CD4-positive, alpha-beta memory T cell (primary cell): ENCODE measurements at places on chromosomes 5 and 9.

DNA sequence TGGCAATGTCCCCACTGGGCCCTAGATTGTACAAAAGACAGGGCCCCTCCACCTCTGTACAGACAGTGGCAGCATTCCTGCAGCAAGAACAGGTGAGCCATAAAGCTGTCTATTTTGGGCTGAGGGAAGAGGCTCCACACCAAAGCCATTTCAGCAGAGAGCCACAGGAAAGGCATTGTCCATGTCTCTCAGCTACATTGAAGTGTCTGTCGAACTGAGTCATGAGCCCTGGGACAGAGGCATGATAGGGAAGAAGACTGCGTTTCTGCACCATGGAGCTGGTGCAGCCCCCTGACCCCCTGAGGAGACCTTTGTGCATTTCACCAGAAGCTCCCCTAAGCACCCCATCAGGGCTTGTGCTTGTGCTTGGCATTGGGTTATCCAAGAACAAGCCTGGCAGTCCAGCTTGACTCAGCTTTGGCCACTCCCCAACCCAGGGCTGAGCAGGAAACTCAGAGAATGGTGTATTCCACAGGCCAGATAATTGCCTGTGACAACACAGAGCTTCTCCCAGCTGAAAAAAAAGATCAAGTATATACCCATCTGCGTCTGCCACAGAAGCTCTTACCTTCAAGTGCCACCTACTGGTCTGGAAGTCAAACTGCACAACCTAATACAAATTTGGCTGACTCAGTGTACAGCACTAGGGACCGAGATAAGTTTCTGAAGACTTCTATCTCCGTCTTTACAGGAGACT lies 5.9 kb upstream of the FRMD3 start:
- no peaks in the 10 kb centered on the region for H3K36me3 ChIP-seq
- H3K27me3 ChIP-seq: no peaks in the 10 kb centered on the region
- H3K27ac ChIP-seq: no peak overlapping the region
- DNase-seq: no peak
- H3K4me3 ChIP-seq: no peak overlapping the region

DNA sequence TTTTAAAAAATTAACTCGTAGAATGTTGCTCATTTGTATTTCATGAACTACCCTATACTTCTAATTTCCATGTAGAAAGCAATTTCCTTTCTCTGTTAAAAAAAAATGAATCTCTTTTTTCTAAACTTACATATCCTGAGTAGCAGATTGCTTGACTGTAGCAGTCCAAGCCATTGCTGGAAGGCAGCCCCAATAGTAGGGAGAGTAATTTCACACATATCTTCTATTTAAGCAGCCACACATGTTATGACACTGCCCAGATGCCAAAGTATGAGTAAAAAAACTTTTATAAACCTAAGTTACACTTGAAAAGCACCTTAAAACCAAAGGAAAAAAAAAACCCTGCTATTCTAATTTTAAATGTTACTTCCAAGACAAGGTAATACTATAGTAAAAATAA lies 69.6 kb downstream of the FBXL17 start:
- no peaks in the 10 kb centered on the region for H3K36me3 ChIP-seq
- no peaks in the 10 kb centered on the region for H3K4me1 ChIP-seq
- H3K27me3 ChIP-seq: no peaks in the 10 kb centered on the region
- no peak overlapping the region for H3K4me3 ChIP-seq
- no peak overlapping the region for H3K27ac ChIP-seq

DNA sequence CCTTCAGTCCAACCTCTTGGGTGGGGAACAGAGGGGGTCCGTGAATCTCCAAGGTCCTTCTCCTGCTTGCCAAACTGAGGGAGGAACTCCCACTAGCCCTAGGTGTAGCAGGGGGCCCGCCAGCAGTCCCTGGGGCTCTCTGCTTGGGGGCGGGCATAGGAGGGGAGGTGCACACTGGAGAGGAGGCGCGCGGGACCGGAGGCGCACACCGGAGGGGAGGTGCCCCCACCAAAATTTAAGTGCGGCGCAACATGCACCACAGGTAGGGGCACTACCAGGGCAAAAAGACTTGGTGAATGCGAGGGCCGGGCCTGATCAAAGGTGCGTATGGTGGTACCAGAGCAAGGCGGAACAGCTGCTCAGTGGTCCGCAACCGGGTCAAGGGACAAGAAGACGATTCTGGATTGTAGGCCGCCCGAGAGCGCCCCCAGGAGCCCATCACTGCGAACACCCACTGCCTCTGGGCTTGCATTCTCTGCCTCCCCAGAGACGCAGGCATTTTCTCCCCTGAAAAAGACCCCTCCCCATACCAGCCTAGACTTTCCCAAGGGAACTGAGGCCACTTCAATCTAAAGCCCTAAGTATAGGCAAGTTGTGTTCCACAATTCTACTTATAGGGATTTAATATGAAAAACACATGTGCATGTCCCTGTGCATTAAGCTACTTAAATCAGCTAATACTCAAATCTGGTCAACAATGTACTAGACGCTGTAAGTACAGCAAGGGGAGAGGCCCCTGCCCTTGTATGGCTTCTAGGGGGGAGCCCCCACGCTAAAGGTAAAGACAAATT lies 50.6 kb downstream of the TGFBI start:
- H3K27ac ChIP-seq: no peak overlapping the region
- no peaks in the 10 kb centered on the region for H3K36me3 ChIP-seq
- H3K4me3 ChIP-seq: peak overlapping the region; percentile 43
- peaks cover 12% of the 10 kb centered on the region for H3K27me3 ChIP-seq

- H3K4me1 ChIP-seq: no peaks in the 10 kb centered on the region
- no peak overlapping the region for H3K4me3 ChIP-seq
- H3K27ac ChIP-seq: no peak overlapping the region
- no peaks in the 10 kb centered on the region for H3K36me3 ChIP-seq
- H3K27me3 ChIP-seq: no peaks in the 10 kb centered on the region
- DNase-seq: no peak
These were observed 132.1 kb downstream of the COX7C start for GRCh38 chr5:86749841-86750240.

GRCh38 chr5:58044166-58044565 lies 415.7 kb downstream of the PLK2 start:
- H3K36me3 ChIP-seq: no peaks in the 10 kb centered on the region
- DNase-seq: no peak
- no peak overlapping the region for H3K27ac ChIP-seq
- H3K4me1 ChIP-seq: no peaks in the 10 kb centered on the region

GRCh38 chr9:78236551-78236910 lies 656 bp downstream of the CEP78 start:
- peaks cover 40% of the 10 kb centered on the region for H3K4me1 ChIP-seq
- peak overlapping the region; percentile 81 for H3K27ac ChIP-seq
- no peak for DNase-seq
- peak overlapping the region; percentile 37 for H3K4me3 ChIP-seq
- H3K36me3 ChIP-seq: no peaks in the 10 kb centered on the region

DNA sequence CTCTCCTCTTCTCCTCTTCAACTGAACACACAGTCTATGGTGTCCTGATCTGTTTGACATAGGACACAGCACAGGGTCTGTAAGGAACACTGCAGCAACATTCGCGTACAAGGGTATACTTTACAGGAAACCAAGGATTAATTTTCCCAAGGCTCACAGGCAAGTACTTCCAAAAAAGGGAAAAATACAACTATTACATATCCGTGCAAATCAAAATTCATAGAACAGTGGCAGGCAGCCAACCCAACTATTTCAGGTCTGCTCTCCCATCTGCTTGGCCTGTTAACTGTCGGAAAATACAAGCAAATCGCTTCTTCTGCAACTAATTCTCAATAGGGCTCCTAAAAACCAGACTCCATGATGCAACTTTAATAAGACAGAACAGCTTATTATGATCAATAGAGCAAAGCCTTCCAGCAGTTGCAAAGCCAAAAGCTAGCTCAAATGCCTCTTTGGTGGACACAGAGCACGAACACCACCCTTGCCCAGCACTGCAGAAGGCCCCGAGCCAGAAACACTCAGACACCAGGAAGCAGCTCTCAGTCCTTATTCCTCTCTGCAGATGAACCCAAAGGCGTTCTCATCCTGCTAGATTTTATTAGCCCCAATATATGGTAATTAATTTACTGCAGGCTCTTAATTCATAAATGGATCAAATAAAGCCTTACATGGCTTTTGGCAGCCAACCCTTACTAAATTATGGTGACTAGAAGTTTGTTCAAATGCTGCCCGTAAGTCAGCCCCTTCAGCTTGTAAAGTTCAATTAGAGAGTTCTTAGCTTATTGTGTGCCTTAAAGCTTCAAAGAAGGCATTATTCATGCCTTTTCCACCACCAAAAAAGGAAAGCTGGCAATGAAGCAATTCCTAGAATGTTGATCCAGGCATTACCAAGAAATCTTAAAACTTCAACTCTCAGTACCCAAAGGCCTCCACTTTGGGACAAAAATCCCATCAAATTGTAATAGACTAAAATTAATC lies 68.8 kb downstream of the ZNF608 start:
- no peaks in the 10 kb centered on the region for H3K4me1 ChIP-seq
- no peak for DNase-seq
- H3K4me3 ChIP-seq: no peak overlapping the region
- no peaks in the 10 kb centered on the region for H3K36me3 ChIP-seq
- H3K27ac ChIP-seq: no peak overlapping the region
- H3K27me3 ChIP-seq: no peaks in the 10 kb centered on the region

DNA sequence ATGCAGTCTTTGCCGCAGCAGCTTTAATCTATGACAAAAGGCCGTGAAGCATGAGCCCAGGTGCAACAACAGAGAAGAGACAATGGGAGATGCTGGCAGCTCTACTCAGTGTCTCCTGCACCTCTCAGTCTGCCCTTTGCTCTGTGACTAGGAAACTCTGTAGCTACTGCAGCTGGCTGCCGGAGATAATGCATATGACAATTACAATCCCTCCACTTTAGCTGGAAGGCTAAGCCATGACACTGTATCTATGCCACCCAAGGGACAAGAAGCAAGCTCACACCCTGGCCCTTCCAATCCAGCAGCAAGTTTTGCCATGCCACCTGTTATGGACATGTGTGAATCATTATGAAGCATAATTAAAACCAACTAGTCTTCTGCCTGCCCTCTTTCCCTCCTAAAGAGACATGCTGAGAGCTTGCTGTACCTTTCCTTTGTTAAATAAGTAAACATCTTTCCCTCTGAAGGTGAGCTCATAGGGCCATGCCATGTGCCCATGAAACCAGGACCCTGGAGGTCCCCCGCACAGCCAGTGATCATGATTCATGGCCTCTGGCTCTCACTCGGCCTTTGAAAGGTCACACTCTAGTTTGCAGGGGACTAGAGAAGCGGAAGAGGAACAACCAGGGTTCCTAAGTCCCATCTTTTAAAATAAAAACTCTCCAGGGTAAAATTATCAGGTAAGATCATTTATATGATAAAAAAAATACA lies 219.4 kb downstream of the SPOCK1 start:
- H3K27ac ChIP-seq: no peak overlapping the region
- no peaks in the 10 kb centered on the region for H3K27me3 ChIP-seq
- H3K4me1 ChIP-seq: no peaks in the 10 kb centered on the region
- no peak for DNase-seq
- no peaks in the 10 kb centered on the region for H3K36me3 ChIP-seq

DNA sequence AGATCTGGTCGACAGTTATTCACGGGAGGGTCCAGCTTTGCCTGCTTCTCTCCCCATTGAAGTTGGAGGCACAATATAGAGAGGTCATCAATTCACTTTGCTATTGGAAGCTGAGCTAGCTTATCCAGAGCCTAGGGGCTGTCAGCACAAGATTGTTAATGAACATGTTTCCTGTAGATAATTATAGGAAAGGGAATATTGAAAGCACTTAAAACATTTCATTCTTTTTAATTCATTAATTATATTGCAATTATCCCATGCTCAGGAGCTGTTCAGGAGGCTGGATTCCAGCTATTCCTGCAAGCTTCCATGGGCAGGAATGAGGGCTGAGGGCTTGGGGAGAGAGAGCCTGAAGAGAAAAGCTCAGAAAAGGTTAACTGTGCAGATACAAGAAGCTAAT lies 153.1 kb upstream of the BRINP1 start:
- H3K4me3 ChIP-seq: no peak overlapping the region
- no peaks in the 10 kb centered on the region for H3K36me3 ChIP-seq
